GM23338 (cell line): ENCODE measurements at places on chromosomes 7 and 10.

DNA sequence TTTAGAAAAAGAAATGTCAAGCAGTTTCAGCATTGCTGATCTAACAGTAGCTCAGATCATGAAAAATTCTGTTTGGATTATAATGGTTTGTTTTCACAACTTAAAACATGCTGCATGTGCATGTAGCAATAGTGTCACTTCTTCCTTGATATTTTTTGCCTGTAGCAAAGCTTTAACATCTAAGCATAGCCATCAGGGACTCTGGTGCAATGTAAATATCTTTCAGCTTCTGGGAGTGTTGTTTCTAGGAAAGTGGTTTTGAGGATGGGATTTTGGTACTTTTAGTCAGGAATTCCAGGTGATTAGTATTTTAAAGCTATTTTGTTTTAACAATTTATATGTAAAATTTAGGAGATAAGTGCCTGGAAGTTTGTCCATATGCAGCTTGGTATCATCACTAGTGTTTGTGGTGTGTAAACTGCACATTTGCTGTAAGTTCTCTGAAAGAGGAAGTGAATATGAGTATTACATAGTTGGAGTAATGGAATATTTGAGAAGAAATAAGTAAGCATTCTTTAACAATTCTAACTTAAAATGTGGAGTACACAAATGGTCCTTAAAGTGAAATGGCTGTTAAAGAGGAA lies 1.9 kb downstream of the RSBN1L start:
- DNase-seq, result no peak

DNA sequence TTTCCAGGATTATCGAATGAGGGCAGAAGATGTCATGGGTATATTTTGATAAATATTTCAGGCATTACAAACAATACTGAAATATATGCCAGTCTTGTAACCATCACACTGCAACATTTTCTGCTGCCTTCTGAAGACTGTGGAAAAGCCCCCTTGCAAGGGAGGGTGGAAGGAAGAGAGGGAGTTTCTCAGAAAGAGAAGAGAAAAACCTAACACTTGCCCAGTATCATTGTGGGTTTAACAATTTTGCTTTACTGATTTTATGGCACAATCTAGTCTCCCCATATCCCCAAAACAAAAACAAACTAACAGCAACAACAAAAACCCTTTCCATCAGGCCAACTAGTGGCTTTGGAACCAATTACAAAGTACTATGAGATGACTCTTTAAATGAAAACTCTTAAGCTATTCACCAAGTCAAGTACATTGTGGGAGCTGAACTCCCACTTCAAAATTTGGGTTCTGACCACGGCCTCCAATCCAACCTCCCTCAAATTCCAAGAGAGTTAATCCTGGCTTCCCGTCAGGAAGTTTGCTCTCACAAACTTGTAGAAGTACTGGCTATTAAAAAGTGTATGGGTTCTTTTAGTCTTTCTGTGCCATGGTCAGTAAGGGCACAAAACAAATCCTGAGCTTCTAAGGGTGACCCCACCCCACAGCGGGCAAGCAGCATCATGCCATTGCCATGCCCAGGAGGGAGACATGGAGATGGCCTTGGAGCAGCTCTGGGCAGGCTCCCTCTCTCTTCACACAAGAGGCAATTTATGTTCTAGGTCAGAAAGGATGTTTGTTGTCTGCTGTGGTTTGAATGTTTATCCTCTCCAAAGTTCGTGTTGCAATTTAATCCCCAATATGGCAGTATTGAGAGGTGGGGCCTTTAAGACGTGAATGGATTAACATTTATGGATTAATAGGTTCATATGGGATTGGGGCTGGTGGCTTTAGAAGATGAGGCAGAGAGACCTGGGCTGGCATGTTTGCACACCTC lies 96.3 kb downstream of the JAZF1 start:
- no peak for DNase-seq

- no peak for DNase-seq
Observed at GRCh38 chr7:85512790-85513189, 325.9 kb upstream of the SEMA3D start.

DNA sequence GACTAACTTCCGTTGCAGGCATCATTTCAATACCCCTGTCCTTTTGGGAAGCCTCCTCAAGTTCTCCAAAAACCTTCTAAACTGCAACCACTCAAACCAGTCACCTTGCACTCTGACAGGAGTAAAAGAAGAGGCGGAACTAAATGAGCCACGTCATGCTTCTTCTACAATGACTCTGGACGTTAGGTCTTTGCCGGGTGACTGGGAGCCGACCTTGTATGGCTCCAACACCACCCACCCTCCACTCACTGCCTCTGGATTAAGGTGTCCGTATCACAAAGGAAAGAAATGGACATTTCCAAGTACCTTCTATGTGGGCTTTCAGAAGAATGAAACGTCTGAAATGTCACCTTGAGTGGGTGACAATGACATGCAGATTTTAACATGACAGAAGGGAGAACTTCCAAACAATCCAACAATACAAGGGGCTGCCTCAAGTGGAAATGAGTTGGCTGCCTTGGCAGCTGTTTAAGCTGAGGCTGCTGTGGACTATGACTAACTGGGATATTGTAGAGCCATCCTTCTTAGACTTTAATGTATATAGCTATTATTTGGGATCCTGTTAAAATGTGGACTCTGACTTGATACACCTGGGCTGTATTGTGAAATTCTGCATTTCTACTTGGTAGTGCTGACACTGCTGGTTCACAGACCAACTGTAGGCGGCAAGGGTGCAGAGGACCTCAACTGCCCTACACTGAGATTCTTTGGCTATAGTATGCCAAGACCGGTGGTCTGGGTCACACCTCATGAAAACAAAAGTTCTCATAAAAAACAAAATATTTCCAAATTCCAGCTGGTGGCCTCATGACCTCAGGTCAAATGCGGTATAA lies 33.8 kb upstream of the PDLIM1 start:
- no peak for DNase-seq
